ENCODE measurements at places on chromosomes 4 and X.

- no peak for DNase-seq
Observed at GRCh38 chr4:15533817-15534216, 64.1 kb downstream of the CC2D2A start.

DNA sequence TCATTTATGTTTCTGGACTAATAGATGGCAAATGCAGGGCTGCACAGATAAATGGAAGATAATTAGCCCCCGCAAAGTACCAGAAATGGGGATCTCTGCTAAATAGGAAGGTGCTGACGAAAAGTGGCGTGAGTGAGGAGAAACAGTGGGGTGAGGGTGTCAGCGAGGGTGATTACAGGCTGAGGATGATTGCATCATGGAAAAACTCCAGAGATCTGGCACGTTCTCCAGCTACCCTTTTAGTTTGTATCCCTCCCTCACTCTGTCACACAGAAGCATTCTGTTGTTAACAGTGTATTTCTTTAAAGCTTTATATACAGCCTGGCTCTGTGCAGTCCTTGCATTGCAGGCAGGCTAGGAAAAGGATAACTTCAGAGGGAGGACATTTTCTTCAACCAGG, 309.6 kb upstream of the DDX53 start:
- no peak for DNase-seq

GRCh38 chrX:10007621-10008020, 40.5 kb downstream of the CLDN34 start:
- no peak for DNase-seq

DNA sequence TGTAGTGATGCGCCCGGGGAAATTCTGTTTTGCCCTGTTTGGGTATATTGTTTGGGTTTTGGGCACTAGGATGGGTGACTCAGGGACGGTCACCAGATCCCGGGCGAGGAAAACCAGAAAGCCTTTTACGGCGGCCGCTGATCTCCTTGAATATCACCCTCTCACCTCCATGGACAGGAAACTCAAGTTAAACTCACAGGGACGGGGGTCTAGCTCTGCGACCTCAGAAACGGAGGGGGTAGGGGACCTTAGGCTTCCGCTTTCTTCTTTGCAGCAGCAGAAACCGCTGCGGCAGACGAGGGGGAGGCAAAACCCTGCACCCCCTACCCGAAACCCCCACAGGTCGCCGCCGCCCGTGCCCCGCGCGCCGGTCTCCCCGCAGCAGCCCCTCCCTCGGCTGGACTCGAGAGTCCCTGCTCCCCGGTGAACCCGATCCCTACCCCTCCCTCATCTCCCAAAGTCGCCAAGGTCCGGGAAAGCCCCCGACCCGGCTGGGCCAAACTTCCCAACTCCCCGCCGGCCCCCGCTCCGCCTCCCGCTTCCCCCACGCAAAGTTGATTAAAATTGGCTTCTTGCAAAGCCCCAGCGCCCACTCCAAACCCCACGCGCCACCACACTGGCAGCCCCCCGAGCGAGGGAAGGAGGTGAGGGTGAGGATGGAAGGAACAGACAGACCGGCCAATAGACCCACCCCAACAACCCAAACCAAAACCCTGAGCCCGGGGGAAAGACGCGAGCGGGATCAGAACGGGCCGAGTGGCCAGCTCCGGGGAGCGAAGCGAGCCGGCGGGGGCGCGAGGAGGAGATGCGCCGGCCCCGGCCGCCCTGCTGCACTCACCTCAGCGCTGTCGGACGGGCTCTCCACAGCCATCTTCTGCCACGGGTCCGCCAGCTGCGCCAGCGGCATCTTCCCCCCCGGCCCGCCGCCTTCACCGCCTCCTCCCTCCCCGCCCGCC, 705 bp downstream of the RPS6KA3 start:
- DNase-seq, result no peak

DNA sequence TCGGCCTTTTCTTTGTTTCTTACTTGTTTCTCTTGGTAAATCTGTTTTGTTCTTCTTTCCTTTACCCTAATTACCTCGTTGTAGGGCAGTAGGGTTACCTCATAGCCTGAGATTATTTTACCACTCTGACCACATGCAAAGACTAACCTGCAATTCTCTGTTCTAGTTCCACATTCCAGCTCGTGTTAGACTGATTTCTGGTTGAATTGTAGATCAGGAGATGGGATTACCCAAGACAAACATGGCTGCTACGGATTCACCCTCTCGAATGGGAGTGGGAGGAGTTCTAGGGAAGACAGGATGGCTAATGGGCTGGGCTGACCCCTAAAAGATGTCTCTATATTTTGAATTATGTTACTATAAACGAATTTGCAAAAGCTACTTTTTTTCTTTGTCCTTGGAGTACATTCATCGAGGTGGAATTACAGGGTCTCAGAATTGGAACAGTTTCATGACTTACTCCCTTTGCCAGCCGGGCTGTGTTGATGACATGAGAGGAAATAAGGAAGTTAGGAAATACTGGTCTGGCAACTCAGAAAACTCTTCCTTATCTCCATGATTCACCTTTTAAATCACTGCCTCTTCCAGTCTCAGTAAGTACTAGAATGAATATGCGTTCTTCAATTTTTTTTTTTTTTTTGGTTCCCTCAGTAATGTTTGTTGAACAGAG, 36.7 kb upstream of the FBXW7 start:
- DNase-seq, result no peak

GRCh38 chr4:154998284-154998683, 210.2 kb upstream of the NPY2R start:
- no peak for DNase-seq

DNA sequence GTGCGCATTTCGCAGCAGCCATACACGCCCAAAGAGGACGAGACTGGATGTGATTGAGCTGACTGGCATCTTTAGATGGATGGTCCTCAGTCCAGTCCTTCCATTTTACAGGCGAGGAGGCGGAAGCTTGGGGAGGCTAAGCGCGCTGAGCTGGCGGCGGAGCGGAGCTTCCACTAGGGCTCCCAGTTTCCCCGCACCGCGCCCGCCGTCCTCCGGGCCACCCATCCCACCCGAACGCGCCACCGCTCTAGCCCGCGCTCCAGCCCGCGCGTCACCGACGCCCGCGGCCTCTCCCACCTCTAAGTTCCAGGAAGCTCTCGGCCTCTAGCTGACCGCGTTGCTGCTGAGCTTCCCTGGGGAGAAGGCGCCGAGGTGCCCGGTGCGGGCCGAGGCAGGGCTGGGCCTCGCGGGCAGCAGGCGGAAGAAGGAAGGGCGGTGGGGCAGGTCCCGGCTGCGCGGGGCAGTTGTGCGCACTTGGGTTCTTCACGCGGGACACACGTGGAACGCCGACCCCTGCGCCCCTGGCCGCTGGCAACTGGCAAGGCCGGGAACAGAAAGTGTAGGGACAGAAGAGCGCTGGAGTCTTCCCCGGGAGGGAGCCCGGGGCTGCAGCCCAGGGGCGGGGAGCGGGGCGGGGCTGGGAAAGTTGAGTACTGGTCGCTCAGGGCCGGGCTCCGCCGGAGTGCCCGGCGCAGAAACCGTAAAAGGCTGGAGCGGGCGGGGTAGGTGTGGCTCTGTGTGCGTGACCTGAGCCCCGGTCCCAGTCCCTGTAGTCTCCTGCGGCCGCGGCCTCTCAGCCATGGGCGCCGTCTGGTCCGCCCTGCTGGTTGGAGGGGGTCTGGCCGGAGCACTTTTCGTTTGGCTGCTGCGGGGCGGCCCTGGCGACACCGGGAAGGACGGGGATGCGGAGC, at the start of gene STBD1:
STBD1 (plus strand) TSS at position 763 of the 911 bp plus-strand sequence; CDS start at position 800, 37 bp downstream.
- no peak for DNase-seq

DNA sequence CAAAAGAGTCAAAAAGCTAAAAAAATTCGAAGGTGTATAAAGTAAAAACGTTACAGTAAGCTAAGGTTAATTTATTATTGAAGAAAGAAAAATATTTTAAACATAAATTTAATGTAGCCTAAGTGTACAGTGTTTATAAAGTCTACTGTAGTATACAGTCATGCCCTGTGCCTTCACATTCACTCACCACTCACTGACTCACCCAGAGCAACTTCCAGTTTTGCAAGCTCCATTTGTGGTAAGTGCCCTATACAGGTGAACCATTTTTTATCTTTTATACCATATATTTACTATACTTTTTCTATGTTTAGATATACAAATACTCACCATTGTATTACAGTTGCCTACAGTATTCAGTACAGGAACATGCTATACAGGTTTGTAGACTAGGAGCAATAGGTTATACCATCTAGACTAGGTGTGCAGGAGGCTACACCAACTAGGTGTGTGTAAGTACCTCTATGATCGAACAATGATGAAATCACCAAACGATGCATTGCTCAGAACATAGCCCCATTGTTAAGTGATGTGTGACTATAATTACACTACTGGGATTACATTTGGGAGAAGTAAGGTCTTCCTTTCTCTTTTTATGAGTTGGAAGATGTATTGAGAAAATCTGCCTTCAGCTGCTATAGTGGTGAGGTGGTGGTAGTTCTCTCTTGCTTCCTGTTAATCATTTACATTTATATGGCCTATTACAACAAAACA, 27.2 kb downstream of the TMSB4X start:
- DNase-seq, result no peak

All from smooth muscle cell of the brain vasculature (primary cell).